ENCODE measurements at places on chromosomes 4 and X.

DNA sequence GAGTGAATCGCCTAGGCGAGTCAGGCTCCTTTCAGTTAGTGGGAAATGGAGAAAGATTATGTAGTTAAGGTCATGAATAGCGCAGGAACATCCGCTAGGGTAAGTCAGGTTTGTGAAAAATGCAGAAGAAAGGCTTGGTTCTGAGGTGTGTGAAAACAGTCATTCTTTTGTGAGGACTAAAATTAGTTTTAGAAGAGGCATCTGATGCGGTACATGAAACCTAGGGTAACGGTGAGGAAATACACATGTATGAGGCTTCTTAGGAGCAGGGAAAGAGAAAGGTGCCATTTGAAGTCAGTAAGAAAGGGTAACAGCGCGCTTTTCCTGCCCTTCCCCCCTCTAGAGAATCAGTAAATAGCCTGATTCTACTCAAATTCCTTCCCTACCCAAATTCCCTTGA, 570 bp upstream of the RNF128 start:
- no peak for DNase-seq

DNA sequence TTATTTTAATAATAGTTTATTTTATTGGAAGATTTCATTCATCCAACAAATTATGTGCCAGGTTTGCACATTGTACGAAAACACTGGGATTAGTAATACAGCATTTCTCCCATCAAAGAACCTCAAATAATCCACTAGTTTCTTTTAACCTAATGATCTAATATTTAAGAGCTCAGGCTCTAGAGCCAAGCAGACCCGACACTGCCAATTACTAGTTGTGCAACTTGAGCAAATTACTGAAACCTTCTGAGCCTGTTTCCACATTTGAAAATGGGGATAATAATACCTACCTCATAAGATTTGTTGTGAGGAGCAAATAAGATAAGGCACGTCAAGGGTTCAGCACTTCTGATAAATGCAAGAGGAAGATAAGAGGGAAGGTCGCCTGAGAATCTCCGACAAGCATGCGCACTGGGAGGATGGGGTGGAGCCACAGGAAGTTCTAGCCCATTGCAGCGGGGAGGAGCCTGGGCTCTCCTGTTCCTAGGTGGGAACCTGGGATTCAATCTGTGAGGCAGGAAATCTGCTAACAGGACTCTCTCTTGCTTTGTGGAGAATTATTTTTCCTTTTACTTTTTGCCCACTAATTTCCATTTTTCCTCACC, 141.5 kb upstream of the SMAD1 start:
- DNase-seq, result no peak

DNA sequence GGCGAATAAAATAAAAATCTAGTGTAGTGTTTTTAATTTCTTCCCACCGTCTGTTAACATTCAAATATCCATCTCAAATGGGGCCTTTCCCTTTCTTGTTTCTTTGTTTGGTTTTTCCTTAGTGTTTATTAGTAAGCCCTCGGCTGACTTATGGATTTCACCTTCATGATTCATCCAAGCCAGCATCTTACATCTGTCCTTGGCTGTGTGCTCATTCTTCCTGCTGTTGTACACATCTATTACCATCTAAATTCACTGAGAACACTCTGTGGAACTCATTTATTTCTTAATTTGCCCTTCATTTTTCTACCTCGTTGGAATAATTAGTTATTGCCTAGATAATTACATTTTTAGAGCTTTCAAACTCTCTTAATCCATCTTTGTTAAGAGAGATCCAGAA, 84.9 kb downstream of the SPCS3 start:
- no peak for DNase-seq

GRCh38 chr4:86895692-86896488, 3.7 kb upstream of the C4orf36 start:
- peak; percentile 68 for DNase-seq

- no peak for DNase-seq
These were observed 158.6 kb downstream of the TRIML1 start for GRCh38 chr4:188297873-188298272.

- DNase-seq, result no peak
These were observed 24.2 kb downstream of the SUV39H1 start for GRCh38 chrX:48720577-48721250.

- DNase-seq, result no peak
These were observed 969.5 kb downstream of the PCDH18 start for GRCh38 chr4:136562834-136563233.

DNA sequence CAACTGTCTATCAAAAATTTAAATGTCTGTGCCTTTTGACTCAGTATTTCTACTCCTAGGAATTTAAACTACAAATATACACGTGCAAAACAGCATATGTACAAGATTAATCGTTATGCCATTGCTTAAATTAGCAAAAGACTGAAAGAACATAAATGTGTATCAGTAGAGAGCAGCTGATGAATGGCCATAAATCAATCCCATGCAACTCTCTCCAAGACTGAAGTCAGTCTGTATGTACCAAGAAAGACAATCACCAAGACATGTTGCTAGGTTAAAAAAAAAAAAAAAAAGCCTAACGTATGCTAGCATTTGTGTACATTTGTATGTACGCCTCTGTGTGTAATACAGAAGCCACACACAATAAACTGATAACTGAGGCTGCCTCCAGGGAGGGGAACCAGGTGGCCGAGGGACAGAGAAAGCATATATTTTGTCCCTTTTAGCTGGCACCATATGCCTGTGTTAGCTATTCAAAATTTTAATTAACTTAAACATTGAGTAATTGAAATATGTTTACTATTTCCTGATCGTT, 130.7 kb downstream of the SH3KBP1 start:
- DNase-seq, result no peak

GRCh38 chrX:65517923-65518322, 16.7 kb downstream of the LAS1L start:
- no peak for DNase-seq

- DNase-seq, result no peak
These were observed 887.5 kb downstream of the FAT4 start for GRCh38 chr4:126202226-126202625.

DNA sequence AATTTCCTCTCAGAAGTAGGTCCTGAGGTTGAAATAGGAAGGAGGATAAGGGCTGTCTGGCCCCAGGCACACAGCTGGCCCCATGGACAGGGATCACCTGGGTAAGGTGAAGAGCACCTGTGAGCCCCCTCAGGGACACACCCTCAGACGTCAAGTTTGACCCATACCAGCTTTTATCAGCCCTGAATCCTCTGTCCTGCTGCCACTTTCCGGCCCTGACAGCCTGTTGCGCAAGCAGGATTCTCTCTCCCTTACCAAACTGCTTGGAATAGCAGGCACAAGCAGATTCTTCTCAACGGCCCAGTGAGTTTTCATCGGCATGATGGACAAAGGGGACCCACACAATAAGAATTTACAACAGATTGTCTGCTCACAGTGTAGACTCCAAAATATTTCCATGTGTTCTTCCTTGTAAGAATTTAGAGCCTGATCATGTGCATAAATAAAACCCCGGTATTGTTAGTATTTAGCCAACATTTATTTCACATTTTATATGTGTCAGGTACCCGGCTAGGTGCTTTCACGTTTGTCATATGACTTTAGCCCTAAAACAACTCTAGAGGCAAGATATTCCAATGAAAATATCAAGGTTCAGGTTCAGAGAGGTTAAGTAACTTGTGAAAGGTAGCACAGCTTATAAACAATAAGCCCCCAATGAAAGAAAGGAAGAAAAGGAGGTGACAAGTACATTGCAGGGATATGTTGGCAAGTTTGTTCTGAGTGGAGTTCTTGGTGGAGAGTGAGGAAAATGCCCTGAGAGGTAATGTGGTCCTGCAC, 107.2 kb upstream of the KIT start:
- DNase-seq, result no peak

- DNase-seq, result no peak
These were observed 271.3 kb upstream of the FAT4 start for GRCh38 chr4:125043486-125043885.

GRCh38 chr4:38170338-38171169, 210.4 kb downstream of the PTTG2 start:
- no peak for DNase-seq

DNA sequence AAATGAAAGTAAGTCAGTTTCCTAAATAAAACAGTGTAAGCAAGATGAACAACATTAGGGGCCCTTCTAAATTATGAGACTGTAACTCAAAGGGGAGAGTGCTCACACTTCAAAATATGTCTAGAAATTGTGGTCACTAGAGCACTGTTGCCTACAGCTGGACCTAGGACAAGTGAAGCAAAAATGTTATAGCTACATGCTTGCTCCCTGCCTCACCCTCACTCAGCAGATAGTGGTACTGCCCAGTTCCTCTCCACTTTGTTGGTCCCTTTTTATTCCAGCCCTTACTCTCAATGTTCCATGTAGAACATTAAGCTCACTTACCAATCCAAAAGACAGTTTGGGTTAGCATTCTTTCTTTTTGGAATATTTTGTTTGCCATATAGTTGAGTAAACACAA, 147.3 kb downstream of the GRIA3 start:
- no peak for DNase-seq

- DNase-seq, result no peak
These were observed 1487.3 kb downstream of the PCDH7 start for GRCh38 chr4:32207456-32207855.

DNA sequence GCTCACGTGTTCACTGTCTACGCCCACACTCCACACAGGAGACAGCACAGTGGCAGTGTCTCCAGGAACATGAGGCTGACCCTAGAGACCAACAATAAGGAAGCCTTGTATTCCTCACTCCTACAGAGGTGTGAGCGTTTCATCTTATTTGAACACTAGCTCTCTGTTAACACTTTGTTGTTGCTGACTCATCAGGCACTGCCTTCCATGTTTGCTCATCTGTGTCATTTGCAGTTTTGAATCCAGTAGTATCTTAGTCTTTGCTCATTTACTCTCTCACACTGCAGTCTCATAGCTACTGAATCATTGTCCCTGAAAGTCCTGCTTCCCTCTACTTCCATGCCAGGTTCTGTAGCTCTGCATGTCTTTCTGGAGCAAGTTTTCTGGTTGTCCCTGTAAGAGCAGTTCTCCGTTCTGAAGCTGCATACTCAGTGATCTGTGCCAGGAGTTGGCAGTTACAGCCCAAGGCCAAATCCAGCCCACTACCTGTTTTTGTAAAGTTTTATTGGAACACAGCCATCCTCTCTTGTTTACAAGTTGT, 80.3 kb upstream of the DCLK2 start:
- no peak for DNase-seq

DNA sequence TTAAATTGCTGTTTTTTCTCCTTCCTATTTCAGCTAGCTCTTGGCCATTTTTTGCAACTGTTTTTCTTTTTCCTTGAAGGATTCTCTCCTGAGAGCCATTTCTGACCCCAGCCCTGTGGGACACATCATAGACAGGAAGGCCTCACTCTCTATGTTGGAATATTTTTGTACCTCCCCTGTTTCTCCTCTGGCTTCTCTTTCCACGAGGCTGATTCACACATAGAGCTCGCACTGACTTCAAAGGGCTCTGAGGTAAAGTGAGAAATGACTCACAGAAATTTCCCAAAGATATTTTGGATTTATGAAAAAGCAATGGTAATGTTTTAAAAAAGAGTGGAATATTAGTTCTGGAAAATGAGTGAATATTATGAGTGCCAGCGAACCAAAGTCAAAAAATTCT, 181.7 kb upstream of the IGFBP7 start:
- no peak for DNase-seq

DNA sequence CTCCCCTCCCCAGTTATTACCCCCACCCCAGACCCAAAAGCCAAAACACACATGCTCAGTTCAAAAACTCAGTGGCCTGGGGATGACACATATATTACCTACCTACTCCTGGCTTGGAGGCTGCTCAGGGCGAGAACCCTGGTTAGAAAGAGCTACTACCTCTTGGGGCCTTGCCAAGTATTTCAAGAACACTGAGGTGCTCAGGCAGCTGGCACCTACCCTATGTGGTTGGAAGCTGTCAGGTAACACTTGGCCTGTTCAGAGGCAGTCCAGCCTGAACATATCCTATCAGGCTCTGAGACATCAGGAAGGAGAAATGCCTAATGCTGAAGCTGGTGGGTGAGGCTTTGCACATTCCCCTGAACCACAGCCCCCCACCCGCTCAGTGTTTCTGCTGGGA, 4.9 kb downstream of the BCAP31 start:
- DNase-seq, result no peak

- DNase-seq, result no peak
These were observed 2.3 kb upstream of the RNF212 start for GRCh38 chr4:1115528-1116293.

GRCh38 chr4:77039796-77040195, 36.0 kb downstream of the CCNI start:
- no peak for DNase-seq

DNA sequence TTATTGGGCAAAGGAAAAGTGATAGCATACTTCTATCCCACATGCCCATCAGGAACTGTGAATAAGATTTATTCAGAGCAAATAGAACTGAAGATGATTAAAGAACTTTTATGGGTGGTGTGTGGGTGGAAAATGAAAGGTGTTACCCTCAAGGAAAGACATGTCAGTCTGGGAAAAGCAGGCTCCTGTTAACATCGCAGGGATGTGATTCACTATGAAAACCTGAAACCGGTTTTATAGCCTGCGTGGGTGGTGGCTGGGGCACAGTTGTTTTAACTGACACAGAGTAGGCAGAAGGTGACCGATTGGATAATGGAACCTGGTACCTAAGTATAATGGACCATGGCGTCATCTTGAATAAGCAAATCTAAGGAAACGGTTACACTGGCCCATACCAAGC, 61.3 kb upstream of the CASK start:
- no peak for DNase-seq

DNA sequence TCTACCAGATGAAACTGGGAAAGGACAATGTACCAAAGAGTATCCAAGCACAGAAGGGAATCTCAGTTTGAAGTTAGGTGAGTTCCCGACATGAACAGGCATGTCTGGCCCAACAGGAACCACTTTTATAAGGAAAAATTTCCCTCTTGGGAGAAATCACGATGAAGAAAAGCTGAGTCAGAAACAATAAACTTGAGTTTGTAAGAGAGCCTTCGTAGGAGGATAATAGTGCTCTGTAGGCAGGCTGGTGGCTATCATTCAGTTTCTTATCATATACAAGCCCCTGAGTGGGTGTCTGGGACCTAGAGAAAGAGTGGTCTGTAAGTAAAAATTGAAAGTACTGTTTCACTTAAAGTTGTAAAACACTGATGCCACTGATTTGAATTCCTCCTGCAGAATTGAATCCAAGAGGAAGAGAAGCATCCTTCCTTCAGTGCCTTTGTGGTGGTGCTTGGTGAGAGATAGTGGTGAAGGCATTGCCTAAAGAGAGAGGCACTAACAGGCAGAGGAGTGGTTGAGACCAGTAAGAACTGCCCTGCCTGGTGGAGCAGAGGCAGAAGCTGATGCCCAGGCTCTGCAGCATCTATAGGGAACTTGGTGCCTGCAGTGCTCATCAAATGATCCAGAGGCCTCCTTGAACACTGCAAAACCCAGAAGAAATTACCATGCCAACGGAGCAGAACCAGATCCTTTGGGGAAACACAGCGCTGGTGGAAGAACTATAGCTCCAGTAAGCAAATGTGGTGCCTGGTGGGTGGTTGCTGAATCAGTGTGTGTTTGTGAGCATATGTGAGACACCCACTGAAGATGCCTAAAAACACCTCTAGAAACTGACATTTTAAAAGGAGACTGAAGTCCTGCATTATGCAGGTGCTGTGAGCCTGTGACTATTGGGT, 31.7 kb upstream of the METAP1 start:
- DNase-seq, result no peak
